Right renal pelvis (tissue), 4 donors: ENCODE measurements at places on chromosomes 6 and 20. TPM values are rescaled to one million over a fixed set of nuclear protein-coding genes. Genes with fewer than 3 reads are reported as not detected.

DNA sequence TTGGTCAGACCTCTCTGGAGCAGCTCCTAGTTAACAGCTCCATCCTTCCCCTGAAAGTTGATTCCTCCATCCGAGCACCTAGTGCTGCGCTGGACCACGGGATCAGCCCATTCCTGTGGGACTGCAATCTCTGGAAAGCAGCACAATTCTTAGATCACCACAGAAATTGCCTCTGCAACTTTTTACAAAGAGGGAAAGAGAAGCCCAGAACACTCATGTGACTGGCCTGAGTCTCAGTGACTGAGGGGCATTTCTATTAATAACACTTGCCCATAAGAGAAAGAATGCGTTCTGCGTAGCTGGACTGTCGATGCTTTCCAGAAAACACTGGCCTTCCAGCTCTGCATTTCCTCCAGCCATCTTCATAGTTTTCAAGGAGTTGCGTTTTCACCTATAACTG is 18.3 kb downstream of the MPC1 start:
- no peak for DNase-seq

DNA sequence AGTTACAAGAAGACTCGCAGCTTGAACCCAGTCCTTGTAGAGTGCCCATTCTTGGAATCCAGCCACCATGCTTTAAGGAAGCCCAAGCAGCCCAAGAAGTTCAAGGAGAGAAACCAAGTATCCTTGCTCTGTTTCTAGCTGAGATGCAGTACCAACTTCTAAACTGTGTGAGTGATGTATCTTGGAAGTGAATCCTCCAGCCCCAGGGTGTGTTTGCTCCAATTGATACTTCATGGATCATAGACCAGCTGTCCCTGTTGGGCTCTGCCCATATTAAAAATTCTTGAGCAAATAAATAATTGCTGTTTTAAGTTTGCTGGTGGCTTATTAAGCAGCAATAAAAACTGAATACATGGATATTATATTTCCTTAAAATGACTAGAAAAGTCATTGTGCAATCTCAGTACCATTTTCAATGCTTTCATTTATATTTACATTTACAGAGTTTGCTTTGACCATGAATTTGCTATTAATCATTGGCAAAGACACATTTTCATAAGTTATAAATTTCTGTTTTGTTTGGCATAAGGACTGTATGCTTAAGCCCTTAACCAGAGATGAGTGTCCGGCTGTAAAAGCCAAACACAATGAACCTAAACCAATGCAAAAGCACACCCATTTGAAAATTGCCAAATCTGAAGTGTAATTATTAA is 9.2 kb downstream of the SPTLC3 start:
- no peak for DNase-seq

Gene PDE10A
- 20.2 TPM for polyA plus RNA-seq

Gene SIRPB1
- polyA plus RNA-seq = 1.6 TPM

Gene HAO1
- not detected for polyA plus RNA-seq

GRCh38 chr6:30227763-30228487 is 14.7 kb upstream of the TRIM26 start:
- DNase-seq = no peak

DNA sequence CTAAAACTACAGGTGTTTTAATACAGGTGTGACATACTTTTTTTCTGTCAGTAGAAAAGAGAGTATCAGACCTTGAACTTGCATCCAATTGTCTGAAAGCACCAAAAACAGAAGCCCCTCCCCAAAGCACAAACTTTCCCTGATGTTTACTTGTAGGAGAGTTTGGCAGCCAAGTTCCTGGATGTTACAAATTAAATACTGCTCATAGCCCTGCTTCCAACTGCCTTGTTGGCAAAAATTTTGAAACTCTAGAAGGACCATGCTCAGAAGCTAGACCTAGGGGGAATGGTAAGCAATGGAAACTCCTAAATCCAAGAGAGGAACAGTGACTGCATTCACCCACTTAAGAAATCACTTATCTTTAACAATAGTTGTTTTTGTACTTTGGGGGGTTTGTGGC is 17.0 kb upstream of the ARG1 start:
- no peak for DNase-seq

DNA sequence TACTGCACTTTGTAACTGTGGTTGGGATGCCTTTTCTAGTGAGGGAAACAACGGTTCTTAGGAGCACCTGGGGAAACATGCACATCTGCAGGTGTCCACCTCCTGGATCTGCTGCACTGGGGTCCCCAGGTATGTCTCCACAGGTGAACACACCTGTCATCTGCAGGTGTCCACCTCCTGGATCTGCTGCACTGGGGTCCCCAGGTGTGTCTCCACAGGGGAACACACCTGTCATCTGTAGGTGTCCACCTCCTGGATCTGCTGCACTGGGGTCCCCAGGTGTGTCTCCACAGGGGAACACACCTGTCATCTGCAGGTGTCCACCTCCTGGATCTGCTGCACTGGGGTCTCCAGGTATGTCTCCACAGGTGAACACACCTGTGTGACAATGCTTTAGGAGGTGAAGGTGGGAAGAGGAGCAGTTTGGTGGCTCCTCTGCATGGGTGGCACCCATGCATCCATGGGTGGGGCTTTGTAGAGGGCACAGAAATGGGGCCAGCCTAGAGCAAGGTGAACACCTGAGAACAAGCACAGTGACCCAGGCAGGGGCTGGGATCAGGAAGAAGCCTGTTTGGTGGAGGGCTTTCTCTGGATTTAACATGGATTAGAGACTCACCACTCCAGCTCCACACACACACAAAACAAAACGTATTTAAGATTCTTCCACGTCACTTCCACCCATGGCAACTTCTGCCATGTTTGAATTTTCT is 206.0 kb upstream of the CDH4 start:
- no peak for DNase-seq

Gene OR2J3
- polyA plus RNA-seq = not detected

Gene PLN
- 8.1 TPM for polyA plus RNA-seq

- no peak for DNase-seq
Observed at GRCh38 chr6:47854971-47855370, 73.1 kb downstream of the OPN5 start.

- DNase-seq = peak; percentile 57
Observed at GRCh38 chr6:7107578-7108195, at the start of gene RREB1. Gene RREB1 (plus strand): TSS chr6:7107961. CDS start chr6:7181912, 73,951 bp downstream.

DNA sequence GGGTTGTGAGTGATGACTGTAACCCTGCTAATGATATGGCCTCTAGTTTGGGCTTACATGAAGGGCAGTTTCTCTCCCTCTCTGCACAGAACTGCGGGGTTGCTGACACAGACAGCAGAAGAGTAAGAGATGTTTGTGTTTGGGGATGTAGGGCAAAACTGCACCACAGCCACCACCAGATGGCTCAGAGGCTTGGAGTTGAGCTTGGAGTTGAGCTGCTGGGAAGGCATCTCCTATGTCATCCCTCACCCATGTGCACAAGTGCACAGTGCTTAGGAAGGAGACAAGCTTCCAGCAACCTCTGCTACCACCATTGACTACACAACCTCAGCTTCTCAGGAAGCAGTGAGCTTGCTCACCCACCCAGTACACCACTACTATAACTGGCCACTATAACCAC is 303.9 kb upstream of the DEFB112 start:
- DNase-seq = no peak

Gene FAM217A
- 1.00 TPM for polyA plus RNA-seq

Gene SIRPG
- not detected for polyA plus RNA-seq

DNA sequence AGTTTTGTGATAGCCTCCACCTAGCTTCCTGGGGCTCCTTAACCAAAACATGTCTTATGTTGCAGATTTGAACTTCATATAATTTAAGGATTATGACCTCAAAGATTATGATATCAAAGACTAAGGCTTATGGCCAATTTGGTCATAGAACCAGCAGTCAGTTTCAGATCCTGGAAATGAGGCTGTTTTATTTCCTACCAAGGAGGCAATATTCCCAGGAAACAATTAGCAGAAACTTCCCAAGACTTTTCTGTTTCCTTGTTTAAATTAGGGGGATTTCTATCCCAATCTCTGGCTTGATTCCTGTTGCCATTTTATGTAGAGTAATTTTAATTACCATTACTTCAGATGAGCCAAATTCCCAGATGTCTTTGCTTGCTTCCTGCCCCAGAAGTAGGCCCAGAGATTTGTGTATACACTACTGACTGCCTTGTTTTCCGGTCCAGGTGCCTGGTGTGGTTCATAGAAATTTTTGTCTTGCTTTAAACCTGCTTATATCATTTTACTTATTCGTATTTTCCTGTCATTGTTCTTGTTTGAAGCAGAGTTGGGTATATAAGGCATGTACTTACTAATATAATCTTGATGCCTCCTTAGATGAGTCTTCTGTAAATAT is 119.2 kb upstream of the TMEM170B start:
- DNase-seq = no peak

GRCh38 chr20:11296221-11296620 is 621.5 kb upstream of the BTBD3 start:
- no peak for DNase-seq

DNA sequence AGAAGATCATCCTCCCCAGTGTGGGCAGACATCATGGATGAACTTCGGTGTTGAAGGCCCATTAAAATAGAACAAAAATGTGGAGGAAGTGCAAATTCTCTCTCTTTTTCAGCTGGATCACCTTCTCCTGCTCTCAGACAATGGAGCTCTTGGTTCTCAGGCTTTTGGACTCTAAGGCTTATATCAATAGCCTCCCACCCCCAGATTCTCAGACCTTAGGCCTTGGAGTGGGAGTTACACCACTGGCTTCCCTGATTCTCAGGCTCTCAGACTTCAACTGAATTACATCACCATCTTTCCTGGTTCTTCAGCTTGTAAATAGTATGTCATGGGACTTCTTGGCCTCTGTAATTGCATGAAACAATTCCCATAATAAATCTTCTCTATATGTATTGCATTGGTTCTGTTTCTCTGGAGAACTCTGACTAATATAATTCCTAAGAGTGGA is 36.6 kb downstream of the NSFL1C start:
- DNase-seq = no peak

Gene CRIP3
- polyA plus RNA-seq = 2.2 TPM
